ENCODE measurements at places on chromosomes 11 and 22.

GRCh38 chr11:118212781-118213191, 12.0 kb downstream of the JAML start:
- no peak for DNase-seq

DNA sequence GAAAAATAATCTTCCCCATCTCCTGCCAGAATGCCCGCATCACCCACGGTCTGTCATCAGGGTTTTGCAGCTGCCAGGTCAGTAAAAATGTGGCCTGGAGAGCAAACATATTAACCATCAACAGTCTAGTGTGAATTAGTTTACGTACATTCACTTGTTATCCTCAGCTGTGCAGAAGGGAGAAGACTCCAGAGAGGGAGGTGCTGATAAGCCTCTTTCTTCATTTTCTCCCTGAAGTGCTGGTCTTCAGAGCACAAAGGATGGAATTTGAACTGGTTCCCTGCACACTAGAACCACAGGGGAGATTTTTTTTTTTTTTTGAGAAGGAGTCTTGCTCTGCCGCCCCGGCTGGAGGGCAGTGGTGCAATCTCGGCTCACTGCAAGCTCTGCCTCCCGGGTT, 8.2 kb downstream of the FGF19 start:
- DNase-seq, result no peak

DNA sequence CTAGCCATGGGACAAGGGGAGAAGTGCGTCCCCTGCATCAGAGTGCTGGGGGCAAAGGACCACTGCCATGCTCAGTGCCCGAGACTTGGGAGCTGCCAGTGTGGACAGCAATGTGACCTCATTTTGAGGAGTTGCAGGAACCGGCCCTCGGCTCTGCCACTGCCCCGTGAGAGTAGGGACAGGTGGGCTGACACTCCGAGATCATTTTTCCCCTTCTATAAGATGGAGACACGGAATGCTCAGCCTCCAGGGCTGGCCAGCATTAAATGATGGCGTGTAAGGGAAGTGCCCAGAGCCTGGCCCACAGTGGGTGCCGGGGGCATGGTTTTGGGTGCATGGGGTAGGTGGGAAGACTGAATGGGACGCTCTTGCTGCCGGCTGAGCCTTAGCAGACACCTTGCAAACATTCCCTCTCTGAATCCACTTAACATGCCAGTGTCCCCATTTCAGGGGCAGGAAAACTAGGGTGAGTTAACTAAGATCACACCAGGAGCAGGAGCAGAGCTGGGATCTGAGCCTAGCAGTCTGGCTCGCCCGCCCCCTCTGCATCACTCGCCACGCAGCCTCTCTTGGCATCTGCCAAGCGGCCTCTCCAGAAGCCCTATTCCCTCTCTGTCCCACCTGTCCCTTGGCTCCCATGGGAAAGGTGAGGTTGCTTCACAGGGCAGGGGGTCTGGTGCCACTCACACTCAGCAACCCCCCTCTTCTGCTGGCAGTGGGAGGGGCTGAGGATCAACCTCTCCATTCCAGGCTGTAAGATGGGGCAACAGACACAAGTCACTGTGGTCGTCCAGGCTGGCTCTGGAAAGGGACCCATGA, 13.6 kb downstream of the NPTXR start:
- DNase-seq, result no peak

- no peak for DNase-seq
These were observed 744 bp upstream of the MCM5 start for GRCh38 chr22:35399114-35399677.

- DNase-seq, result no peak
These were observed 102.1 kb upstream of the FAT3 start for GRCh38 chr11:92122561-92122960.

GRCh38 chr11:62680825-62681240, 2.0 kb upstream of the UBXN1 start:
- peak; percentile 47 for DNase-seq

GRCh38 chr11:36367806-36368680, 72.0 kb downstream of the PRR5L start:
- no peak for DNase-seq

GRCh38 chr11:69160296-69161116, 4.8 kb downstream of the SMIM38 start:
- DNase-seq, result no peak

DNA sequence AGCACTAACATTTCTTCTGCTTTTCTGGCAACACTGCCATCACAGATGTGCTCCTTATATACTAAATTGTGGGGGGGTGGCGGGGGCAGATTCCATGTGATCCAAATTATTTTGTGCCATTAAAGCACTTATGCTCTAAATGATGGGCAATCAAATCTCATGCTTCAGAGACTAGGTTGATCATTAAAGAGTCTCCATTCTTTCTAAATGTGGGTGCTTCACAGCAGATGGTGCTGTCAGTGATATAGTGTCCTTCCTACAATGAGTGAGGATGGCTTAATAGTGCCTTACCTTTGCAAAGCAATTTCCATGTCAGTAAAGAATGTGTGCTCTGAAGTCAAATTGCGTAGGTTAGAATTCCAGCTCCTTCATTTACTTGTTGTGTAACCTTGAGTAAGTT, 589.8 kb downstream of the ETS1 start:
- no peak for DNase-seq

- no peak for DNase-seq
These were observed 26.8 kb upstream of the HMOX1 start for GRCh38 chr22:35354068-35354467.
